RWPE2 (cell line): ENCODE measurements at places on chromosomes 5 and 9.

GRCh38 chr5:66324357-66324756, 180.3 kb downstream of the SREK1 start:
- no peak for DNase-seq

DNA sequence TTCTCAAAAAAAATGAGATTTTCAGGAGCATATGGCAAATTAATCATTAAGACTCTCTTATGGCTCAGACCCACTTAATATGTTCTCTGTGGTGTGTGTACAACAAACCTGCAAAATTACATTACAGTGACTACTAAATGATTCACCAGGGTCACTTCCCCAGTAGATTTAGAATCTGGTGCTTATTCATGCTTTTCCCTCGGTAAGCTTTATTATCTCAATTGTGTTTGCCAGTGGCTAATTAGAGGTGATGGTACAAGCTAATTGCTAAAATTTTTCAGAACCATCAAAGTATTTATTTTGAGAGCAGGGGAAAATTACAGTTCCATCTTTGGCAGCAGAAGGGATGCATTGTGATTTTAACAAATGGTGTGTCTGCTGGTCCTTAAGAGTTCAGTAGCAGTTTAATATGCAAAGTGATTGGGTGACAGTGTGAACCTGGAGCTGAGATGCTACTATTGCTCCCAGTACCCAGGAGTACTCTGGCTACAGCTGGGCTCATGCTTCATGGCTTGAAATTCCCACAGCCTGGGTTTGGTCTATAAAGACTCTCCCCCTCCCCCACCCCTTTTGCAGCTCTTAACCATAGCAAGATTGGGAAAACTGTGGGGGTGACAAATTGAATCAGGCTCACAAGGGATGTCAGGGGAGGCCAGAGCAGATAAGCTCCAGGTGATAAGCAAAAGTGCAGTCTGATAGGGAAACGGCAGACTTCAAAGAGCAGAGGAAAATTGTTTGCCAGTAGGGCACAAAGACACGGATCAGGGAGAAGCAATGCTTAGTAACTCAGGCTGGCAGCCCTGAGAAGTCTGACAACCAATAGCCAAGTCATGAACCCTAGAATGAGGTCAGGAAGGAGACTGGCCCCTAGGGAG, 92.8 kb upstream of the RAD23B start:
- DNase-seq: no peak

DNA sequence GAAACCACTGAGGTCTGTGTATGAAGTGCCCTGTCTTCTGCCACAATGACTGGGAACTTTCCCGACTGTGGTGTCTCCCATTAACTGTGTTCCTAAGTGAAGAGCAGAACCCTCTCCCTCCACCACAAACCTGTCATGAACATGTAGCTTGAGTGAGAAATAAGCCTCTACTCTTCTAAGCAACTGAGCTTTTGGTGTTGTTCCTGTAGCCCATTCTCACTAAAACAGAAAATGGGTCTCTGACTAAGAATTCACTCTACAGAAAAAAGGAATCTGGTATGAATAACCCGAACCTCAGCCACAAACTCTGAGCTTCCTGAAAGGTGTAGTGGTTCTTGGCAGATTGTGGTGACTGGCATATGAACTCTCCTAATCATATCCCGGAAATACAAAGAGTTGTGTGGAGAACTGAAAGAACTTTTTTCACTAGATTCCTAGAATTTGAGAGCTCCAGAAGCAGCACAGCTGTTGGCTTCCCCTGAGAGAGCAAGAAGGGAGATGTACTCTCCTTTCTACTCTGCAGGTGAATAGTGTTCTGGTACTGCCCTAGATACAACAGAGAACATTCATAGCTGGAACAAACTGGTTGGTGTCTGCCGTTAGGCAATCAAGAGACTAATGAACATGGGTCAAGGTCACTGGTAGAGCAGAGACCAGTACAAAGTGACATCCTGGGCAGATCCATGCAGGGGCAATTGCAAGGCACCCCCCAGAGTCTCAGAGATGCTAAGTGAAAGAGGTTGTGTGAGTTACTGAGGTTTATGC, 283.8 kb downstream of the PDE4D start:
- no peak for DNase-seq

- DNase-seq: no peak
Observed at GRCh38 chr9:99167694-99168093, 54.0 kb downstream of the ALG2 start.

- no peak for DNase-seq
Observed at GRCh38 chr5:97243353-97243752, 60.3 kb upstream of the RIOK2 start.

GRCh38 chr5:119470105-119470763, 17.9 kb downstream of the HSD17B4 start:
- no peak for DNase-seq

GRCh38 chr9:89427621-89428221, 70.2 kb downstream of the SEMA4D start:
- DNase-seq: no peak

- DNase-seq: no peak
Observed at GRCh38 chr9:83285445-83286225, 222.7 kb upstream of the RASEF start.

DNA sequence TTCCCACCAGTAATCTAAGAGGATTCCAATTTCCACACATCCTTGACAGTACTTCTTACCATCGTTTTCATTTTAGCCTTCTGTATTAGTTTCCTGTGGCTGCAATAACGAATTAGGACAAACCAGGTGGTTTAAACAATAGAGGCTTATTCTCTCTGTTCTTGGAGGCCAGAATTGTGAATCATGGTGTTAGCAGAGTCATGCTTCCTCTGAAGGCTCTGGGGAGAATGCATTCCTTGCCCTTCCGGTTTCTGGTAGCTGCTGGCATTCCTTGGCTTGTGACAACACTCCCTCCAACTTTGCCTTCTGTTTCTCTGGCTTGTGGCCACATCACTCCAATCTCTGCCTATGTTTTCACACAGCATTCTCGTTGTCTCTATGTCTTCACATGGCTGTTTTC, 23.5 kb downstream of the RIGI start:
- DNase-seq: no peak

DNA sequence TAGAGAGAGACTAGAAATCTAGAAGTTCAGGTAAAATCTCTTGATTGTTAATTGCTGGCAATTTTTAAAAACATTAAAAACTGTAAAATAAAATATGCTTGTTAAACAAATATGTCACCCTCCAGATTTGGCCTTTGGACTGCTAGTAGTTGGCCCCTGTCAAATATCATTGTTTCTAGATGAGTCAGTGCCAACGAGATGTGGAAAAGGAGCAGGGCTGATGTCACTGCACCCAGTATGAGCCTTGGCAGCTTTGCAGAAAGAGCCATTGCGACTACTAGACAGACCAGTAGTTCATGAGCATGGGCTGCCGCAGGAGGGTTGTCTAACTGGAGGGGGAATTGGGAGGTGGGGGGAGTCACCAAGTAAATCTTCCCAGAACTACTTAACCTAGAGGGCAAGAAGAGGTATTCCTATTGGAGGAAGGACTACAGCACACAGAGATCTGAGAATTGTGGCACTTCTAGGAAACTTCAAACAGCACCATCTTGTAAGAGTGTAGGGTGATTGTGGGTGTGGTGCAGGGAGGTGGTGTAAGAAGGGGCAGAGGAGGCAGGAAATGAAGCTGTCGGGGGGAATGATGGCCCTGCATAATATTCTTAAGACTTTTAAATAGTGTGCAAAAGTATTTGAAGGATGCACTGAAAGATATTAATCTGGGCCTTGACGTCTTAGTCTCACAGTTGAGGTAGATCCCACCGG, 7.1 kb upstream of the DOCK2 start:
- no peak for DNase-seq

GRCh38 chr5:63401436-63402046, 560.7 kb downstream of the HTR1A start:
- DNase-seq: no peak

GRCh38 chr5:112968411-112969106, 8.0 kb upstream of the DCP2 start:
- DNase-seq: no peak

DNA sequence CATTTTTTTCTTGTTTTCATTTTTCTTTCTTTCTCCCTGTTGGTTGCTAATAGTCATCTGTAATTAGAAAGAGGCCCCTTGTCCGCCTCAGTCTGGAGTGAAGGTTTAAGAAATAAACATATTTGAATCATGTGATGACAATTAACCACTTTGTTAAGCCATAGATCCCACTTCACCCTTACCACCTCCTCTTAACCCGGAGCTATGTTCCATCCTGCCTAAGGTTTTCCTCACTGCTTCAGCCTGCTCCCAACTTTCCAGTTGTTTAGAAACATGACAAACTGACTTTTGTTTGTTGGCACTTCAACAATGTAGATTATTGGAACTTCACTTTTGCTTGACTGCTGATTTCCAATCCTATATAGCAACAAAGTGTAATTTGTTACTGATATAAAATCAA, 37.4 kb upstream of the SSBP2 start:
- no peak for DNase-seq

- no peak for DNase-seq
Observed at GRCh38 chr9:3475300-3476020, 50.3 kb downstream of the RFX3 start.

GRCh38 chr5:60207040-60207439, 313.5 kb upstream of the PDE4D start:
- no peak for DNase-seq

- no peak for DNase-seq
Observed at GRCh38 chr9:129458663-129459546, 162.0 kb downstream of the C9orf50 start.
